Lung microvascular endothelial cell (primary cell): ENCODE measurements at places on chromosomes 11 and 22. TPM values are rescaled to one million over a fixed set of nuclear protein-coding genes. Genes with fewer than 3 reads are reported as not detected.

DNA sequence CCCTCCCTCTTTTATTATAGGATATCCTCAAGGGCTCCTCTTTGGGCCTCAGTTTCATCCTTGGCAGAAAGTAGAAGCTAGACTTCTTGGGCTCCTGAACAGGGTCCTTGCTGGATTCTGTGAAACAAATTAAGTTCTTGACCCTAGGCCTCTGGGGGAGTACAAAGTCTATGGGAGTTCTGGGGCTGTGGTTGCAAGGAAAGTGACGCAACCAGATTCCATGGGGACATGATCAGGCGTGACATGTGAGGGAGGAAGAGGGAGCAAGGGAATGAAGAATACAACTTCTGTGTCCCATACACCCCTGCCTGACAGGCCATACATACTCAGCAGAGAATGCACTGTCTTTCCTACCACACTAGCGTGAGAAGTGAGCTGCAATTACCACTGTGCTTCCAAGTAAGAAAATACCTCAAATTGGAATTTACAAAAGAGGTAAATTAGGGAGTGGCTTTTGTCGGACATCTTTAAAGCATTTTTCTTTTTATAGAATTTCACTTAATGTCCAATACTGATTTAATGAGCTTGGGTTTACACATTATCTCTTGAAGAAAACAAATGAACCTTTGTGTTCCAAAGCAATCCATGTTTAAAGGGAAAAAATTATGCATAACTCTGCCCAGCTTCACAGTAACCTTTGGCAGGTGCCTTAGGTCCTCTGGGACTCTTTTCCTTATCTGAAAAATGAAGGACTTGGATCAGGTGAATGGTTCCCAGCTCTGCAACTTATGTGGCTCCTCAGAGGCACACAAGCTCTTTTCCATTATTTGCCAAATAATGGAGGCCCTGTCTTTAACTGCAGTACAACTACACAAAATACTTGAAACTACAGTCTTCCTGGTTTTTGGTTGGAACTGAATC is 38.9 kb downstream of the LIMK2 start:
- DNase-seq, result no peak

The SYT7 gene
- total RNA-seq, result 0.20 and 0.22 TPM in 2 replicates

DNA sequence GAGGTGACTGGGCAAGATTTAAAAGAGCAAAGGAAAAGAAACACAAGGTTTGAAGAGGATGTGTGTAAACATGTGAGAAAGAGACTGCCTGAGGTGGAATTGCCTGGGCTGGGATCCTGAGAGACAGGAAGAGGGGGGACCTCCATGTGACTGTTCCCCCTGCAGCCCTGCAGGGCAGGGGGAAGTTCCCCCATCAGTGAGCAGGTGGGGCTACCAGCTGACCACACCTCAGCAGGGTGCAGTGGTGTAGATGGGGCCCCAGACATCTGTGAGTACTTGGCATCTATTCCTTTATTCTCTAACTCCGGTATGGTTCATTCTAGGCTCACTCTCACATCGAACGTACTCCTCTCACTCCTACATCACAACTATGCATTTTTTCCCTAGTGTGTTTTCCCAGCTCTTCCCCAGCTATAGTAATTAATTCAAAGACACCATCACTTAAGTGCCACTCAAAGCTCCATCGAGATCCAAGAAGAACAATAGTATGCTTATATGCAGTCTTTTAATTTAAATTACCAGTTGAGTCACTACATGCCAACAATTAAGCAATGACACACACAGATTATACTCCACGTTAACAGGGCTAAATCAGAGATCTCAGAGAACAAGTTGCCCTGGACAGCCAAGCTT is 42.7 kb downstream of the LGR4 start:
- DNase-seq, result no peak

The PTH gene
- not detected in 2 replicates for total RNA-seq

GRCh38 chr11:6531267-6531752 is 34.2 kb downstream of the DNHD1 start:
- peak; percentile 64 for DNase-seq

GRCh38 chr11:31487848-31488247 is 21.6 kb downstream of the IMMP1L start:
- peak; percentile 86 for DNase-seq

DNA sequence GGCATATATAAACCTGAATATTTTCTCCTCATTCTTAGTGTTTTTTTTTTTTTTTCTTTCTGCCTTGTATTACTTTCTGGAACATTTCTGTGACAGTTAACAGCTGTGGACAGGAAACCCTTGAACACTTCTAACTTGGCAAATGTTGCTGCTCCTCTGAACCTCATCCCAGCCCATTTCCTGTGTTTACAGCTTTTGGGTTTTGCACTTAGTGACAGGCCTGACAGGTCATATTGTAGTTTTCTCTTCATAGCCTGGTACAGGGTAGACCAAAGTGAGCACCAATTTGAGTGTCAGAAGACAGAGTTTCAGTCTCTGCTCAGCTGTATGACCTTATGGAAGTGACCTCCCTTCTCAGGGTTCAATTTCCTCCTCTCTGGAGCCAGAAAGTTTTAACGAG is 91.6 kb downstream of the STIM1 start:
- DNase-seq, result peak; percentile 84

The LRRC74B gene
- not detected in 2 replicates for total RNA-seq

The CATSPER1 gene
- total RNA-seq, result 0.22 TPM in 1 of 2 replicates, not detected in the other
